Globus pallidus (tissue), 1 donor: ENCODE measurements at places on chromosomes 3 and 15.
A peak's percentile ranks its signal among the peaks of the same experiment; 100 is the strongest.

GRCh38 chr3:184361532-184361931 lies at the start of the genes CLCN2 and POLR2H:
Gene CLCN2 (minus strand): TSS chr3:184361605. CDS start chr3:184361479, 126 bp downstream.
Gene POLR2H (plus strand): TSS chr3:184361710. CDS start chr3:184363493, 1,783 bp downstream.
- DNase-seq: peak; percentile 81

DNA sequence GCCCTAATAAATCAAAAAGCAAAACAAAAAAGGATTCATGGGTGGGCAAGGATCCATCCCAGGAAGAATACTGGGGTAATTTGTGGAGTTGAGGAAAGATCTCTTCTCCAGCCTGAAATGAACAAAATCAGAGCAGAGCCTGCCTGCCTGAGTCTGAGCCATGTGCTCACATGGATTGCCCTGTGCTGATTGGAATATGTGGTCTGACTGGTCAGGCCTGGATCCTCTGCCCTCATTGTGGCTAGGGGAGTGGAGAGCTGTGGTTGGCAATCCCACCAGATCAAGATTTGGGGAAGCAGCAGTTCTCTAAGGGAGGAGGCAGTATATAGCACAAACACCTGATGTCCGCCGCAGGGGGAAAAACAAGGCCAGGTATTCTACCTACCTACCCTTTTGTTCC lies 6.8 kb upstream of the NUDT16 start:
- DNase-seq: no peak

DNA sequence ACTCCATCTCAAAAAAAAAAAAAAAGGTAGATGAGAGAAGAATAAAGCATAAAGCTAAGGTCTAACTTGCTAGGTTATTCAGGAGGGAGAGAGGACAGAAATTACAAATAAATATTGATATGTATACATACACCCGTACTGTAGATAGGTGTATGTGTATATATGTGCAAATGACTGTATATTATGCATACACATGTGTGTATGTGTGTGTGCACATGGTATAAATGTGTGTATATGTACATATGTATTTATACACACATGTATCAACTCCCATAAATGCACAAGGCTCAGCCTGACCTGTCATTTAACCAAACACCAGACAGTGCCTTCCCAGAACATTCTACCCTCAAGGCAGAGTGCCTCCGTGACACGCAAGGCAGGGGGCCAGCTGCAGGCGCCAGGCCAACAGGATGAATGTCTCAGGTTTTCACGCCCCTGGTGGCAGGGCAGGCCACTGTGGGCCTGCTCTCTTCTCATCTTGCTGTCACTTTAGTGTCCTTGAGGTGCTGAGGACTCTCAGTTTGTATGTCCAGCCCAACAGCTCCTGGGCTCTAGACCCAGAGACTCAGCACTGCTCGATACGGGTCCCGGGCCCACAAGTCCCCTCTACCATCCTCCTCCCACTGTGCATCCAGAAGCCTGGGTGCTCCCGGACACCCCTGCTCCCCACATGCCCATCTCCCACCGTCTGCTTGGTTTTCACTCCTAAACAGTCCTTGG lies 40.4 kb downstream of the TM2D3 start:
- DNase-seq: no peak

- DNase-seq: no peak
Observed at GRCh38 chr3:172129850-172130716, 90.7 kb downstream of the FNDC3B start.

DNA sequence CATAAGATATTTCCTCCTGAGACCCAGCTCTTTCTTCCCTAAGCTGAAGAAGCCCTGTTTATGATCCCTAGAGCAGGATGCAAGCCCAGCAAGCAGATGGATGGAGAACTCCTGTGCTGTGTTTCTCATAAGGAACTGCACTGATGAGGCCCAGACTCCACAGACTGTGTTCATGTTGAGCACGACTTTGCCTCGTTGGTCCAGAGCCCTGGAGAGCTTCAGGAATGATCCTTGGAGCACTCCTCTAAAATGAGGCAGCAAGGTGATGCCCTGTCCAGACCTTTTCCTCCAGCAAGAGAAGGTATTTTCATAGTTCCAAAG lies 83.8 kb downstream of the MYLK start:
- DNase-seq: no peak

DNA sequence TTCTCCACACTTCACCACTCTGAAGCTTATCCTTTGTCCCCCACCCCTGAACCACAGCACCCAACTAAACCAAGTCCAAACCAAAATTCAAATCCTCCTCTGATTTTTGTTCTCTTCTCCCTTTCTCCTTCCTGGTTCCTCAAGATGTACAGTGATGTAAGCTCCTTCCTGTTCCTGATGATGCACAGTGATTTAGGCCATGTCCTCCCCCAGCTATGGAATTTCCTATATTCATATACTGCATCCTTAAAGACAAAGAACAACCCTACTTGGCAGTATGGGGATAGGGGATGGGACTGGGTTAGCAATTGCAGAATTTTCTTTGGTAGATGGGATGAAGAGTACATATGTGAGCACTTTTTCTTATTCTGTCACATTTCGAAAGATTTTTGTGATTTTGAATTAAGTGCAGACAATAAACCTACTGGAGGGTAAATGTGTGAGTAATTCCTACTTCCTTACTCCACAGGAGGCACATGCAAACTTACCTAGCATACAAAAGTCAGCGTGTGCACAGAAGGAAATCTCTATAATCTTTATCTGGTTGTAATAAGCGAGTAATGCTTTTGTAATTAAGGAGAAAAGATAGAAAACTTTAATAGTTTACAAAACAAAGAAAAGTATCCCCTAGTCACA lies 125.0 kb downstream of the ANO10 start:
- no peak for DNase-seq

DNA sequence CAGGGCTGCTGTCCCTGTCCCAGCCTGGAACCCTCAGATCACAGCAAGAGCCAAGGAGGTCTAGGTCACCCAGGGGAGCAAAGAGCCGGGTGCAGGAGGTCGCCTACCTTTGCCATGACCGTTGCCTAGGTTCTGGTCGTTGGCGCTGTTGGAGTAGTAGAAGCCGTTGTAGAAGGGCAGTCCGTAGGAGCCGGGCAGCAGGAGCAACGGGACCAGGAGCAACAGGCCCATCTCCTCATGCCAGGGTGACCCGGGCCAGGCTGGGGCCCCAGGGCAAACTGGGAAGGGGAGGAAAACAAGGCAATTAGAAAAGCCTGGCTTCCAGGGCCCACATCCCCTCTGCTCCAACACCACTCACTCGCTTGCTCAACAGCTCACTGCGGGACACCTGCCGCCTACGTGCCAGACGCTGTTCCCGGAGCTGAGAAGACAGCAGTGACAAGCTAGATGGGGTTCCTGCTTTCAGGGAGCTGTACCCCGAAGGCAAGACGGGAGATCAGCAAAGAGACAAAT lies 8.2 kb downstream of the HAPLN3 start:
- no peak for DNase-seq

DNA sequence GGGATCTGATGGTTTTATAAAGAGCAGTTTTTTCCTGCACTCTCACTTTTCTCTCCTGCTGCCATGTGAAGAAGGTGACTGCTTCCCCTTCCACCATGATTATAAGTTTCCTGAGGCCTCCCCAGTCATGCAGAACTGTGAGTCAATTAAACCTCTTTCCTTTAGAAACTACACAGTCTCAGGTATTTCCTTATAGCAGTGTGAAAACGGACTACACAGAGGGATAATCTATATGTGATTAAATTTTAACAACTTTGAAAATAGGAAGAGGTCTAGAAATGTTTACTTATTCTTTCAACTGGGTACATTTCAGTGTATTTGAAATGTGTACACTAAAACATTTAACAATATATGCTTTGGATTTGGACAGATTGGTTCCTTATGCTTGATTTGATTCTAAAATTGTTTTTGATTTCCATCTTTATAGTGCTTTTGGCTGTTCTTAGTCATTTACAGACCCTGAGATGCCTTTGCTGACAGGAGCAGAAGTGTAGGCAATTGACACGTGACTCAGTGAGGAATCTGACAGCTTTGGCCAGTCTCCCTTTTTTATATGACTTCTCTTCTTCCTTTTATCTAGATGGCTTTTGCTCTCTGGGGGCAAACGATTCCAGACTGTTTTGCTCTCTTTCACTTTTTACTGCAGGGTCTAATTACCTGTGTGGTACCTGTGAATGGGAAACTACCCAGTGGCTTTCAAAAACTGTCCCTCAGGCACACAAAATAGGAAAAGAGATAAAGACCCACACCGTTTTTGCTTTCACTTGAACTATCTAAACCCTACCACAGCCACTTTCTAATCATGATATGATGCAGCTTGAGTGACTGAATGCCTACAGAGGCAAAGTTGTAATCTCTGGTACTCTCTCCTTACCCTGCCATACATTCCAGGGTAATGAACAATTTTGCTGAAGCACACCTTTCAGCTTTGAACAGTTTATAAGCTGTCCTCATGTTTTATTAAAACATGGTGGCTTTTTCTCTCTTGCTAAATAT lies 422.6 kb downstream of the ROBO1 start:
- DNase-seq: no peak

DNA sequence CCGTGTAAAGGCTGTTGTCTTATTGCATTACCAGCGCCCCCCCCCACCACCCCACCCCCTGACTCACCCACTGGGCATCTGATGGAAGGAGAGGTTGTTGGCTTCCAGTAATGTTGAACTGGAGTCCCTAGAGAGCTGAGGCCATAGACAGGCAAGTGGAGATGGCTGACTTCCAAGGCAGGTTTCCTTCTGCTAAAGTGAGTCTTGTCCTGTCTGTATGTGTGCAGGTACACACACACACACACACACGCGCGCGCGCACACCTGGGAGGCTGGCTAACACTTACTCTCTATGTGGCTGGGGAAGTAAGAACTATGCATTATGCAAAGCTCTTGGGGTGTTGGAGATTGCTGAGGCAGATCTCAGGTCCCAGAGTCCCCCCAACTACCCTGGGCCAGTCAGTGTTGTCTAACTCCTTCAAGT lies 1.6 kb upstream of the KY start:
- DNase-seq: no peak

DNA sequence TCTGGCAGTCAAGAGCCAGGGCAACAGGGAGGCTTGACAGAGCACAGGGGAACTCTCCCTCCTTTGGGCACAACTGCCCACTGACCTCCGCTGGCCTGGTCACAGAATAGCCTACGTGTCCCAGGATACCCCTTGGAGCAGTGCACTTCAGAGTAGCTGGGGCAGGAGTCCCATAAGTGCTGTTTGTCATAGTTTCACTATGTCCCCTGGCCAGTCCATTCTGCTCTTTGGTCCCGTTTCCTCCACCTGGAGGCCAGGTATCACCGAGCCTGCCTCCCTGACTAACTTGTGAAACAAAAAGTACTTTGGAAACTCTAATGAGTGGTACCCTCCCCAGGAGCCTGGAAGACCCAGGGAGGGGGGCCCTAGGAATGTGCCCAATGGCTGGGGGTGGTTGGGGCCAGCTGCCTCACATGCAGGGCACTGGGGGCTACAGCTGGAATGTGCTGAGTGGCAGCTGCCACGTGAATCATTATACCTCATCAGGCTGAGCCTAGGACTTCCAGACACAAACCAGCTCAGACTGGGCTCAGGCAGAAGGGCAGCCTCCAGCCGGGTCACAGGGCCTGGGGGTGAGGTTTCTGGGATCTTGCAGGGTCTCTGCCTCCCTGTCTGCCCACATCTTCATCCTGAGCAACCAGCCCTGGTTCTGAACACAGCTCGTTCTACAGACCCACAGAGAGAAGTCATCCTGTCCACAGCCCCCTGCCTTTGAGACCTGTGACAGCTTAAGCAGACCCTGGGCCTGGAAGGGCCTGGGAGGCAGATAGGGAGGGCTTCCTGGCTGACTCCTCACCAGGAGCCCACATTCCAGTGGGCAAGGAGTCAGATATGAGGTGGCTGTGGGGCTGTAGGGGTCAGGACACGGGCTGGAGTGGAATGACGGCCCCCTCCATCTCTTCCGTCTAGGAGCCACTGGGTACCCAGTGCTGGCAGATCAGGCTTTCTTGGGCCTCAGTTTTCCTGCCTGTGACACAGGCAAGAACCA lies 914 bp upstream of the PTH1R start:
- no peak for DNase-seq

GRCh38 chr3:117010318-117010717 lies 300.7 kb downstream of the TUSC7 start:
- peak; percentile 19 for DNase-seq

- DNase-seq: no peak
Observed at GRCh38 chr15:60362321-60363086, 35.3 kb downstream of the ANXA2 start.

DNA sequence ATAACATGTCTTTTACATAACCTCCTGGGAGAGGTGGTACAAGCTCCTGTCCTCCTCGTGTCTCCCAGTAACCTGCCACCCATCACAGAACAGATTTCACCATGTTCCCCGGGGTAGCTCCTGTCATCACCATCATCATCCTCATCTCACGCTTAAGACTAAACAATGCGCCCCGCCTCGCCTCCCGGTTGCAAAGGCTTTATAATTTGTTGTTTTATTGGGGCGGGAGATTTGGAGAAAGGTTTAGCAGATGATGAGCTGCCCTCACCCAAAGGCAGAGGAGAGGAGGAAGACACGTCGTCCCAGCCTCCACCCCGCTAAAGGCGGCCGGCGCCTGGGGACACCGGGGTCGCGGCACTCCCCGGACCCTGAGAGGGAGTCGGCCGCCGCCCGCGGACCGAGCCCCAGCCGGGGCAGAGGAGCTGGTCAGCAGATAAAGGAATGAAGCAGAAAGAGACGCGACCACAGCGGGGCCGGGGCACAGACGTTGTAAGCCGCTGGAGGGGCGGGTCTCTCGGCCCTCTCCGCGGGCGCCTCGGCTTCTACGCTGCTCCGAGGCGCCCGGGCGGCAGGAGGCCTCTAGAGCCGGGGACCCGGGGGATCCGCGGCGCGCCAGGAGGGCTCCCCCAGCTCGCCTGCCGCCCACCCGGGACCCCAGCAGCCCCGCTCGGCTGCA lies 589 bp downstream of the HERC1 start:
- DNase-seq: no peak

- DNase-seq: no peak
Observed at GRCh38 chr3:62832553-62832952, 42.7 kb downstream of the CADPS start.

DNA sequence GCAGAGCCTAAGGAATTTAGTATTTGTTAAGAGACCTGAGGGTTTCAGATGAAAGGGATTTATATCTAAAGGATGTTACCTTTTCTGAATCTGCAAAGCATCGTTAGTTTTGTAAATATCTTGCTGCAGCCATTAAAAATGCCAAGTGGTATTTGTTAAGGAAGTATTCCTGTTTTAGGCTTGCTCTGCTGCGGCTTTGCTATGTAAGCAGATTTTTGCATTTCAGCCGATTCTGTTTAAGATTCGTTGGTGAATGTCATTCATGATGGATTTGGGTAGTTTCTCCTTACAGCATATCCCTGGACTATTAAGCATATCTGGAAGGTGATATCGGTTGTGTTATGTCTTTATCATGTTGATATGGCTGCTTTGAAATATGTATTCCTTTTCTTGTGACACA lies 1.0 kb downstream of the USP8 start:
- no peak for DNase-seq

- DNase-seq: no peak
Observed at GRCh38 chr3:190220362-190220761, 99.7 kb upstream of the P3H2 start.

GRCh38 chr3:156582532-156583183 lies 27.7 kb upstream of the SSR3 start:
- no peak for DNase-seq

DNA sequence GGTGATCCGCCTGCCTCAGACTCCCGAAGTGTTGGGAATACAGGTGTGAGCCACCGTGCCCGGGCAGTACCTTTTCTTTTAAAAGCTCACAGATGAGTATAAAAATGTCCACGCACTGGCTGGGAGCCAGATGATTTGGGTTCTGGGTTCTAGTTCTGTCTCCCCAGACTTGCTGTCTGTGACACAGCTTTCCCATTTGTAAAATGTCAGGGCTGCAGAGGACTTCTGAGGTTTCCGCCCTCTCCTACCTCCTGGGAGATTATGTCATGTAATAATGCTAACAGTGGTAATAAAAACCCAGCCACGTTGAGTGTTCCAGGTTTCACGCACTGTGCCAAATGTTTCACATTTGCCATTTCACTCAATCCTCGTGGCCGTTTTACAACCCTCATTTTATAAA lies 1.3 kb upstream of the PPP4R2 start:
- DNase-seq: no peak

GRCh38 chr15:73894133-73894814 lies 20.9 kb downstream of the TBC1D21 start:
- DNase-seq: no peak
